ENCODE measurements at places on chromosomes 13 and 19. TPM values are rescaled to one million over a fixed set of nuclear protein-coding genes. Genes with fewer than 3 reads are reported as not detected.
A peak's percentile ranks its signal among the peaks of the same experiment; 100 is the strongest.

Gene PALM3
- polyA plus RNA-seq, result 0.45 TPM

Gene PPAN
- 30.6 TPM for polyA plus RNA-seq

DNA sequence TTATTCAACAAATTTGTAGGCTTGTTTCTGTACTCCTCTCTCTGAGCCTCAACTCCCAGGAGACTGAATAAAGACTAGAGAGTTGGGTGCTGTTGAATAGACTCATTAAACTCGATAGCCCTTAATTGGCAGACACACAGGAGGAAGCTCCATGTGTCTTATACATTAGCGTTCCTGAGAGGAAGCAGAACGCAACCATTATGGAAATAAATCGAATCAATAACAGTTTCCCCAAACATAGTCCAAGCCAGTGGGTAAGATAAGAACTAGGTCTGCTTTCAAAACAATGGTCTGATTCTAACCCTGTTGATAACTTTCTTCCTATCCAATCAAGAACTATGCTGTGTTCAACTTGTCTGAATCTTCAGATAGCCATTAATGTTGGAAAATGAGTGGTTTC lies 118.1 kb upstream of the FNDC3A start:
- no peak for DNase-seq

DNA sequence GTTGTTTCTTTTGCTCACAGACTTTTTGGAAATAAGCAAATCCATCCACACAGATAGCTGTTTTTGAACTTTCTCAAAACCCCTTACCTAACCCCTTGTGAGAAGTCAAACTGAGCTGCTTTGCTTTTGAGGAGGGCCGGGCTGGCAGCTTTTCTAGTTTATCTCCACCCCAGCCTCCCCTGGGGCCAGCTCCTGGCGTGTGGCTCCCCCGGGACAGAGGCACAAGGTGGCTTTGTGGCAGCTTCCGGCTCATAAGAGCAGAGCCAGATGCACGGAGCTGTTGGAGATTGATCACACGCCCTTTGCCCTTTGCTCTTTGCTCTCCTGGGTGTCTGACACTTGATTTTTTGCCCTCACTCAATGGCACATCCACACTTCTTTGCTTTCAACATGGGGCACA lies 24.9 kb upstream of the RNF113B start:
- no peak for DNase-seq

- peak; percentile 39 for DNase-seq
Measured at GRCh38 chr13:81017513-81018152, 676.7 kb upstream of the SPRY2 start.

DNA sequence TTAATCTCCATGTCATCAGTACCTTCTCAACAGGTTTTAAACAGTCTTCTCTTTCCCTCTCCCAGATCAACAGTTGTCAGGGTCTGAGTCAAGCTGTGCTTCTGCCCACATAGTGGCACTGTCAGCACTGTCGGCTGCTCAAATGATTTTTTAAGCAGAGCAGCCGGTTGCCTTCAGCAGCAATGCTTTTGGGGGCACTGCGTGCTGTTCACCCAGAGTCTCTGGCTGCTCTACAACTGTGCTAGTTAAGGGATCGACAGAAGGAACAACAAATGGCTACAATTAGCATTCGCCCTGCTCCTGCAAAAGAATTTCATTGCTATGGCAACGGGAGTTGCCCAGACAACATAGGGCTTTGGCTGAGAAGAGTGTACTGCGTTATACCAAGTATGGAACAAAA lies 412.9 kb downstream of the DIAPH3 start:
- peak; percentile 22 for DNase-seq

DNA sequence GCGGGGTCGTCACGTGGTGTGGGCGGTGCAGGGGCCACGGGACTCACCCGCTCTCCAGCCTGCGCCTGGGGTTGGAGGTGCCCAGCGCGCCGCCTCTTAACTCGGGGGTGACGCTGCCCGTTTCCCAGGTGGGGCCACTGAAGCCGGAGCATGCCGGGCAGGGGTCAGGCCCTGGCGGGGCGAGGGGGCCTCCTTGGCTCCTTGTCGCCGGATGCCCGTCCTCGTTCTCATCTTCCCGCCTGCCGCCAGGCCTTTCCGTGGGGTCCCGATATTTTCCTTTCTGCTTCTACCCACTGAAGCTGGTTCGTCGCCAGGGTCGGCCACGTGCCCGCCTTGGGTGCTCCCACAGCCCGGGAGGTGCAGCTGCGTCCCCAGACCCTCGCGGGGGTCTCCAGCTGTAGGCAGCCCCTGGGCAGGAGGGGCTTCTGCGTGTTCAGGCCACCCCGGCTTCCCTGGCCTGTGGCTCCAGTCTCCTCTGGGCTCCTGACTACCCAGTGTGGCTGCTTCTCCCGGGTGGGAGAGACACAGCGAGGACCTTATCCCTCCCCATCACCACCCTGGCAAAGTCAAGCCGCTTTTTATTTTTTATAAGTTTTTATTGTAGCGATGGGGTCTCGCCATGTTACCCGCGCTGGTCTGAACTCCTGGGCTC lies 772 bp downstream of the FAM174C start:
- DNase-seq, result no peak

- DNase-seq, result no peak
Measured at GRCh38 chr19:14006766-14007562, 844 bp upstream of the RFX1 start.
